Bronchial epithelial cell (primary cell): ENCODE measurements at places on chromosomes 6 and 20.

DNA sequence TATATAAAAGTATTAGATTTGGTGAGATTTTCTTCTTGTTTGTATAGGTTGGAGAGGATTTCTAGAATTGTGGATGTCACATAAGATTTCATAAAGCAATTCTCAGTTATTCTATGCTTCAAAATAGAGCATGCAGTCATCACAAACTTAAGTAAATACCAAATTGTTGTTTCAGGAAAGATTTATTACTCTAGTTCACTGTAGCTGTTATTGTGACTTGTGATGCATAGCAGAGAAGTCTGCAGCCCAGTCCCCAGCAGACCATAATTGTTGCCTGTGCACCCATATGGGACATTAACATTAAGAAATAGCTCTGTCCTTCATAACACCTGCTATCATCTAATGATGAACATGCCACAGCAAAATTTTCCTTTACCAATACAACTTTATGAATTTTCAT, 228.0 kb upstream of the FAM83B start:
- no peak for DNase-seq

GRCh38 chr6:113363048-113363798, 493.9 kb upstream of the MARCKS start:
- no peak for DNase-seq

- DNase-seq = peak; percentile 61
Observed at GRCh38 chr20:14518648-14519047, 181.2 kb upstream of the FLRT3 start.

DNA sequence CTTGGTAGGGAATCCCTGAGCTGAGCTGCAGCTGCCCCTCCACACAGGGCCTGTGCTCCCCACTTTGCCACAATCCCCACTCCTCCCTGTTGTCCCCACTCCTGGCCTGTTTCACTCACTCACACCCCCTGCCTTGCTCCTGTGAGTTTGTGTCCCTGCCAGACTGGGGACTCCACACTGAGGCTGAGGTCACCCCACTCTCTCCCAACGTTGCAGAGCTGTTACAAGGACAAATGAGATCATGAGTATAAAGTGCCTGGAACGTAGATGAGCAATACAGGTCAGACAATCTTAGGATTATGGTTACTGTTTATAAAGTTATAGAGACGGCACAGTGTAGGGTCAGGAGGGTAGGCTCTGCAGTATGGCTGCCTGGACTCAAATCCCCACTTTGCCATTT, 426.0 kb upstream of the SULF2 start:
- no peak for DNase-seq
